IgD-negative memory B cell (primary cell): ENCODE measurements at places on chromosomes 3 and 15. TPM values are rescaled to one million over a fixed set of nuclear protein-coding genes. Genes with fewer than 3 reads are reported as not detected.

ALPK3 gene
- not detected for polyA plus RNA-seq

CD96 gene
- polyA plus RNA-seq = 84.7 TPM

ZKSCAN7 gene
- 1.8 TPM for polyA plus RNA-seq

TTC23 gene
- polyA plus RNA-seq = 0.99 TPM

NAALADL2 gene
- not detected for polyA plus RNA-seq

C3orf52 gene
- 0.50 TPM for polyA plus RNA-seq

SEC22C gene
- 30.1 TPM for polyA plus RNA-seq

GP5 gene
- polyA plus RNA-seq = 0.05 TPM

ATP10A gene
- 0.48 TPM for polyA plus RNA-seq

LMOD3 gene
- not detected for polyA plus RNA-seq

LDHAL6B gene
- polyA plus RNA-seq = not detected

SLC28A2 gene
- not detected for polyA plus RNA-seq

GRAMD1C gene
- polyA plus RNA-seq = 11.8 TPM

CYP1A1 gene
- polyA plus RNA-seq = not detected

CEP70 gene
- polyA plus RNA-seq = 6.1 TPM

SLC12A1 gene
- polyA plus RNA-seq = not detected

BUB1B gene
- 0.55 TPM for polyA plus RNA-seq

CHDH gene
- polyA plus RNA-seq = 0.45 TPM

C15orf62 gene
- 0.09 TPM for polyA plus RNA-seq

TRAT1 gene
- 4.3 TPM for polyA plus RNA-seq

TRH gene
- polyA plus RNA-seq = not detected

HGD gene
- polyA plus RNA-seq = 0.24 TPM

WDR72 gene
- polyA plus RNA-seq = 0.04 TPM

TM6SF1 gene
- polyA plus RNA-seq = 0.29 TPM

SYNPR gene
- polyA plus RNA-seq = not detected

SLC24A5 gene
- not detected for polyA plus RNA-seq

PP2D1 gene
- polyA plus RNA-seq = 0.64 TPM

GPR156 gene
- polyA plus RNA-seq = not detected

OCA2 gene
- not detected for polyA plus RNA-seq

CFAP91 gene
- not detected for polyA plus RNA-seq

NCEH1 gene
- 4.5 TPM for polyA plus RNA-seq

PCOLCE2 gene
- polyA plus RNA-seq = not detected

EFCAB12 gene
- 0.71 TPM for polyA plus RNA-seq

RETNLB gene
- not detected for polyA plus RNA-seq
